CD8-positive, alpha-beta memory T cell (primary cell): ENCODE measurements at places on chromosomes 3 and 15. TPM values are rescaled to one million over a fixed set of nuclear protein-coding genes. Genes with fewer than 3 reads are reported as not detected.

DNA sequence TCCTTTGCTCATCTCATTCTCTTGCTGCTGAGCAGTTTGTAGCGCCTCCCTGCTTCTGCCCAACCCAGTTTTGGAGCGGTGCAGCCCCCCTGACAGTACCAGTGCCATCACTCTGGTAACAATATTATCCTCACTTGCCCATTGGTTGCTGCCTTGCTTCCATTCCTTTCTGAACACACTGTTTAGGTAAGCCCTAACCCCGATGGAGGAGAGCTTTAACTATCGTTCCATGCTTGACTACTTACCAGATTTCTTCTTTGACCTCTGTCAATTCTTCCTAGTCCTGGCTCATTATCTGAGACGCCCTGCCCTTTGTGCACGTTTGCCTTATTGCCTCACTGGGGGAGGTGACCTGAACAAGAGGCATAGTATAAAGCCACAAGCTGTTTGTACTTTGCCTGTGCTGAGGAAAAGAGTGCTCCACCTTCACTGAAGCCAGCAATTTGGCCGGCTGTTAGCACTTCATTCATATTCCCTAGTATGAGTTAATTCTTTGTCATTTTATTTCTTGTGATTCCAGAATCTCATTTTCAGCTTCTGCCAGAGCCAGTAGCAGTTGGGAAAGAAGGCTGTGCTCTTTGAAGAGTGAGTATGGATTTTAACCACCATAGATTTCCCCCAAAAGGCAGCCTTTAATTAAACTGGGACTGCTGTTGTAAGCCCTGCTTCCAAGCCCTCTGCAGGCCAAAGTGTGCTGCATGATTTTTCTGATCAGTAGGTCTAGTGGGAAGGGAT, 11.9 kb downstream of the ABHD6 start:
- no peak for DNase-seq

- DNase-seq, result no peak
These were observed 188.5 kb downstream of the CADPS start for GRCh38 chr3:62686503-62687294.

- DNase-seq, result no peak
These were observed 7.4 kb upstream of the LRRFIP2 start for GRCh38 chr3:37181756-37182155.

DNA sequence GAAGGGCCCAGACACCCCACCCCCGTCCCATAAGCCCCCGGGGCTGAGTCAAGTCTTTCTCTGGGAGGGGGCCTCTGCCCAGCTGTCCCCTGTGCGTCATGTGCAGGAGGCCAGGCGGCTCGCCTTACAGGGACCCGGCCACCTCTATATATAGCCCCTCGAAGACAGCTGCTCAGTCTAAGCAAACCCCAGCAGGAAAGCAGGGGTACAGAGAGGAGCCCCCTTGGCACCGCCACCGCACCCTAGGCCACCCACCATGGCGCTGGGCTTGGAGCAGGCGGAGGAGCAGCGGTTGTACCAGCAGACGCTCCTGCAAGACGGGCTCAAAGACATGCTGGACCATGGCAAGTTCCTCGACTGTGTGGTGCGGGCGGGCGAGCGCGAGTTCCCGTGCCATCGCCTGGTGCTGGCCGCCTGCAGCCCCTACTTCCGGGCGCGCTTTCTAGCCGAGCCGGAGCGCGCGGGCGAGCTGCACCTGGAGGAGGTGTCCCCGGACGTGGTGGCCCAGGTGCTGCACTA, at the start of gene KLHL40:
TSS of gene KLHL40 (plus strand) at position 175 of the 519 bp plus-strand sequence. CDS start at position 257, 82 bp downstream.
- no peak for DNase-seq

DNA sequence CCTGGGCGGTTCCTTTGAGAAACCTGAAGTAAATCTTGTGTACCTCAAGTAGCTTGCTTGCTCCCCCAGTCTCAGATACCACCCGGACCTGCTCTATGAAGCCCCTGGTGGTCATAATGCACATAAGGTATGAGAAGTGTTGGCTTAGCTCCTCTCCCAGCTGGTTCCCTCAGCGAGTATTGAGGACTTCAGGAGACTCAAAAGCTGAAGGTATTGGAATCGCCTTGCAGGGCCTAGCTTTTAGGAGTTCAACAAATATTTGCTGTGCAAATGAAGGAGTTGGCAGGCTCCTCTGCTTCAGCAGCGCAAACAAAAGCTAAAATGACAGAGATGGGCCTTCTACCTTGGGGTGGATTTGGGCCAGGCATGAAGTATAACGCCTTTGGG, 1.7 kb downstream of the CMTM8 start:
- DNase-seq, result peak; percentile 26

- DNase-seq, result no peak
These were observed 9.1 kb downstream of the CORO2B start for GRCh38 chr15:68587769-68588385.

- peak; percentile 50 for DNase-seq
These were observed 847 bp downstream of the WHAMM start for GRCh38 chr15:82810061-82810889.

DNA sequence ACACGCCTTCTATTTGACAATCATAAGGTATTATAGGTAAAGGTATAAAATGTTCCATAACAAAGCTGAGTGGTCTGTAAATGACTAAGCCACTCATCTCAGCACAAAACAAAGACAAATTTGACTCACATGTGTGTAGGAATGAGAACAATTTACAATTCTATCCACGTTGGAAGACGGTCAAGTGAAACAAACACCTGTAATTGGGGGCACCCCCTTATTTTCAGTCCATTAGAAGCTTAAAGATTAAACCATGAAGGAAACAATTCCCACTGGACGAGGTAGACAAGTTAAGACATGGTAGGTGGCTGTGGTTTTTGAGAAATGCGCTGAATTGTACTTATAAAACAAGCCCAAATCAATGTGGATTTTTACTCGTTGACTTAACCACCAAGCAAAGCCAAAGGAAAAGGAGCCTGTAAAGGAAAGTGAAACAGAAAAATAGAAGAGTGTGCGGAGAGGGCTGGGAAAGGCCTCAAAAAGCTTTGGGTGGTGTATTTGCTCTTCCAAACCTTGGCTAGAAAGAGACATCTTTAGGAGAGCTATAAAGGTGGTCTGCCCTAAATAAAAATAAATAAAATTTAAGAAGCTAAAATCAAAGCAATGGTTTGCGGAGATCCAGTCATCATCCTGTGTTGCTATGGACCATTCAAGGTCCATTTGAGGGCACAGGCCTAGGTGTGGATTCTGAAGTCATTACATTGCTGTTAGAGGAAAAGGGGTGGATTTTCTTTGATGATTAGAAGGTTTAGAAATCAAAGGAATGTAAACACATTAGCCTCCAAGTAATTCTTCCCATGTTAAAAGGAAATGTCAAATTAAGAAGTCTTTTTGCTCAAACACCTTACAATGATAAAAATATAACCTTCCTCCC, 135.0 kb downstream of the TFG start:
- no peak for DNase-seq

GRCh38 chr3:45927881-45928280, 15.4 kb upstream of the CXCR6 start:
- no peak for DNase-seq

- DNase-seq, result no peak
These were observed 77.1 kb downstream of the DUT start for GRCh38 chr15:48408327-48408726.

DNA sequence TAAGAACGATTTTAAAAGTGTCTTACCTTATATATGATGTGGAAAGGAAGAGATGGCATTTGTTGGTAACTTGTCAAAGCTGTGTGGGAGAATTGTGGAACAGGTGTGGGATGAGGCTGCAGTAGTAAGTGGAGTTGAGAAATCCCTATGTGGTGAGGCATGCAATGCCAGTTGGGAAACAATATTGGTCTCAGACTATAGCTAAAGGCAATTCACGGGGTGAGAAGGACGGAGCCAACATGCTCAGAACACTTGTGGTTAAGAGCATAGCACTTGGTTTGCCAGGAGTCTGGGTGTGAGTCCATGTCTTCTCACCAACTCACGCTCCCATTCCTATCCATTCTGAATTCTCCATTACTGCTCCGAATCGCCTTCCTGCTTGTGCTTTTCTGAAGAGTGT, 615.6 kb upstream of the ADAMTS9 start:
- no peak for DNase-seq

DNA sequence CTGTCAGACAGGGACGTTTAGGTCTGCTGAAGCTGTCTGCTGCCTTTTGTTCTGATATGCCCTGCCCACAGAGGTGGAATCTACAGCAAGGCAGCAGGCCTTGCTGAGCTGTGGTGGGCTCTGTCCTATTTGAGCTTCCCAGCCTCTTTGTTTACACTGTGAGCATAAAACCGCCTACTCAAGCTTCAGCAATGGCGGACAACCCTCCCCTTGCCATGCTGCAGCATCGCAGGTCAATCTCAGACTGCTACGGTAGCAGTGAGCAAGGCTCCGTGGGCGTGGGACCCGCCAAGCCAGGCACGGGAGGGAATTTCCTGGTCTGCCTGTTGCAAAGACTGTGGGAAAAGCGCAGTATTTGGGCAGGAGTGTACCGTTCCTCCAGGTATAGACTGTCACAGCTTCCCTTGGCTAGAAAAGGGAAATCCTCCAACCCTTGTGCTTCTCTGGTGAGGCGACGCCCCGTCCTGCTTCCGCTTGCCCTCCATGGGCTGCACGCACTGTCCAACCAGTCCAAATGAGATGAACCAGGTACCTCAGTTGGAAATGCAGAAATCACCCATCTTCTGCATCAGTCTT, 71.4 kb downstream of the SPSB4 start:
- no peak for DNase-seq

DNA sequence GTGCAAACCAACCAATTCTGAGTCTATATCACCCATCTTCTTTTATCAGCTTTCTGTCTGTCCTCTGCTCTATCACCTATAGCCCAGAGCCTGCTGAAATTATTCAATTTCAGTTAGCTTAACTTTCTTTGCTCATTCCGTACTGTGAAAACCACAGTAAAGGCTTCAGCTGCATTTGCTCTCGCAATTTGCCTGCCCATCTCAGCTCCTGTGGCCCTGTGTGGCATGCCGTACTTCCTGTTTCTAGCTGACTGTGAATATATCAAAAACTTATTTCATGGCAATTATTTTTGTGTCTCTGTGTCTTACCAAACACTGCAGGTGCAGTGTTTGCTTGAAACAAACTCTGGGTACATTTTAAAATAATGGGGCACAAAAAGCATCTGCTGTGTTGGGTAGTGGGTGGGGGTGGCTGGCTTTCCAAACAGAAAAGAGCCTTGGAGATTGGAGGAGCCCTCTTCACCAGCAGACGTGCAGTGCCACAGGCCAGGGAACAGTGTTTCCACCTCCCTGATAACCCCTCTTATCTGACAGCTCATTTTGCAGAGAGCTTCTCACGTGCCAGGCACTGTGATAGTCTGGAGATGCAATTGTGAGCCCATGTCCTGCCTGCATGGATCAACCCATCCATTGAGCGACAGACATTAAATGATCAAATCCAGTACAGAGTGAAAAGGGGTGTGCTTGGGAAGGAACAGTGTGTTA, 45.2 kb downstream of the GASK1A start:
- DNase-seq, result no peak

DNA sequence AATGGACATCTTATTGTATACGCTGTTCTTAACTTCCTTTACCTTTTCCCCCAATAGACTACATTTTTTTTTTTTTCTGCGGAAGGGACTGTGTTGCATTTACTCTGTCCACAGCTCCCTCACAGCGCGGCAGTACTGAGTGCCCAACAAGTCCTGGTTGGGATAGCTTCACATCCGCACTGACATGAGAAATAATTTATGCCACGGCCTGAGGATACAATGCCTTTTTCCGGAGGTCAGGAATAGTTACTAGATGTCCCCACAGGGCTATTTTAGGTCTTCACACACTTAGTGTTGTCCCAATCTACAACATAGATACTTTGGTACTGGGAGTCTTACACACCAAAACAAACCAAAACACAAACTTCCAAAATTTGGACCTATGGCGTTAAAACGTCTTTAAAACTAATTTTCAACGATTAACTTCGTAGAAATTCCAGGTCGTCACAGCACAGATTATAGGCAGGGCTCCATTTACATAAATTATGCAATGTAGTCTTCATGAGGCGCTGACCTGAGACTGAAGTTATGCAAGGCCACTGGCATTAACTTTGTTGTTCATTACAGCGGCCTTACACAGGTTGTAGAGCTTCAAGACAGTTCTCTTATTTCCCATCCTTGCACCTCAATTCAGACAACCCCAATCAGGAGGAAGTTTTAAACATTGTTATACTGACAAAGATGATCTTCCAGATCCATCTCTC, 989 bp upstream of the PPIB start:
- DNase-seq, result no peak

DNA sequence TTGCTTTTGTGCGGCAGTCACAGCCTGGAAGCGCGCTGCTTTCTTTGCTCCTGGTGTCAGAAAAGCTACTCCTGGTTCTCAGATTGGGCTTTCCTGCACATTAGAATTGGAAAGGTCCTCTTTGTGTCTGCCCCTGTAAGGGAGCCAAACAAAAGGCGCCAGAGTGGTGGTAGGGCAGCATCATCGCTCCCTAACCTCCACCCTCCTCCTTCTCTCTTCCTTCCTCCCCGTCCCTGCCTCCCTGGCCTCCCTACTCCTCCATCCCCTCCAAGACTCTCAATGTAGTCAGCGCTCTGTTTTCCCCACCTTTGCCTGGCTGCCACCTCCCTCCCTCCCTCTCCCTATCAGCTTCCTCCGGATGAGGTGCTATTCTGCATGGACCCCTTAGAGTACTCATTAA, 65.3 kb downstream of the SH3GL3 start:
- DNase-seq, result no peak

GRCh38 chr3:31010491-31010890, 116.0 kb upstream of the GADL1 start:
- DNase-seq, result no peak

DNA sequence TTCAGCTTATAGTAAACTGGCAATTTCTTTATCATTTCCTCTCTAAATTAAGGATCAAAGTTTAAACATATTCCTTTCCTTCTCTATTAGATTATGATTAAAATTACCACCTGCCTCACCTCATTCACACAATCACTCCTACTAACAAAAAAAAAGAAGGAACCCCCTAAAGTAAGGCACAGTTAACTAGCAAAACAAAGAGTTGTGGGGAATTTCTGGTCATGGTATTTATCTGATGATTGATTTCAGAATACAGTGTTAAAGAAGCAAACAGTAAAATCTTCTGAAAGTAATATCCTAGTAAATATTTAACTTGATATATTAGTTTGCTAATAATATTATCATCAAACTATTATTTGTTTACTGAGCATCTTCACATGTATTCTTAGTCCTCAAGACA, 8.8 kb downstream of the GBE1 start:
- DNase-seq, result no peak

GRCh38 chr3:152113413-152113812, 155.3 kb upstream of the MBNL1 start:
- DNase-seq, result no peak

GRCh38 chr3:32296251-32297204, 58.0 kb downstream of the CMTM8 start:
- peak; percentile 50 for DNase-seq

Gene PEX5L
- total RNA-seq, result not detected

Gene GPR149
- total RNA-seq, result not detected
